Stimulated activated CD8-positive, alpha-beta memory T cell treated with anti-CD3 and anti-CD28 coated beads, Interleukin-12 subunit alpha, Interleukin-12 subunit beta, amount 100 ng/mL, for 1 hour (primary cell): ENCODE measurements at places on chromosomes 5 and 9.

DNA sequence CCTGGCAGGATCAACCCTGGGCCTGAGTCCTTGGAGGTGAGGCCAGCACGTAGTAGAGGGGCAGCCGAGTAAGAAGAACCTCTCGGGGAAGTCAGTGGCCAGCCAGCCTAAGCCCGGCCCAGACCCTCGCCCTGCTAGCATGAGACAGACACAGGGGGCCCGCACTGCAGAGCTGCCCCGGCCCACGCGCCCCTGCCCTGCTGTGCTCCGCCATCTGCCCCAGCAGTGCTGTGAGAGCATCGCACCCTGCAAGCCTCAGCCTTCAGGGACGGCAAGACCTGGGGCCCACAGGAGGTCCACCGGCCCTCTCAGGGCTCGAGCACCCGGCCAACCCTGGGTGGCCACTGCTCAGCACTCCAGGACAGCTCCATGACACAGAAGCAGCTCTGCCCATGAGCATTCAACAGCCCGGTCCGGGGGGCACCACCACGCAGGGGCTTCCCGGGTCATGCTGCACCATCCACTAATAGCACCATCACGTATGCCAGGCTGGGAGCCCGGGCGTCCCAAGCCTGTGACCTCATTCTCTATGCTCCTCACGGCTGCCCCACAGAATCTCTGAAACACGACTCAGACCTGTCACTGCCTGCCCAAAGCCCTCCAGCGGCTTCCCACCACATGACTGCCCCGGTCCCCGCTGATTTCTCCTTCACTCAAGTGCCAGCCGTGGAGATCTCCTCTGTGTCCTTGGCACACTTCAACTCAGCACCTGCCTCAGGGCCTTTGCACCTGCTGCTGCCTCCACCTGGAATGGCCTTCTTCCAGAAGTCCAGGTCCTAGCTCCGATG is 38.1 kb downstream of the ADAMTS2 start:
- no peak for DNase-seq

- no peak for DNase-seq
These were observed 421.8 kb downstream of the ACTL7B start for GRCh38 chr9:108434036-108434435.

DNA sequence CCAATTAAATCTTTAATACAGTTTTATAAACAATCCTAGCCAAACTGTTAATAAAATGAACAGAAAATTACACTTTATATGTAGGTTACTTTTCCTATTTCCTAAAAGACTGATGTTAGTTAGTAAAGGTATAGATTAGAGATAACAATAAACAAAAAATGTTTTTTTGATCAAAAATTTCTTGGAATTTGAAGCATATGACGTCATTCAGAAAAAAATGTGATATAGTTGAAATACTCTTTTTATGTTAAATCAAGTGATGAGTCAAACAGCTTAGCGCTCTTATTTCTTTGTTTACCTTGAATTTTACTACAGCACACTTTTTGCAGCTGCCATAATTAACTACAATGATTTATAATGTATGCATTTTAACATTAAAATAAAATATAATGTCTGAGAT is 195.8 kb downstream of the SLC12A2 start:
- no peak for DNase-seq

- no peak for DNase-seq
These were observed 998.1 kb downstream of the TLE1 start for GRCh38 chr9:80691229-80691628.

DNA sequence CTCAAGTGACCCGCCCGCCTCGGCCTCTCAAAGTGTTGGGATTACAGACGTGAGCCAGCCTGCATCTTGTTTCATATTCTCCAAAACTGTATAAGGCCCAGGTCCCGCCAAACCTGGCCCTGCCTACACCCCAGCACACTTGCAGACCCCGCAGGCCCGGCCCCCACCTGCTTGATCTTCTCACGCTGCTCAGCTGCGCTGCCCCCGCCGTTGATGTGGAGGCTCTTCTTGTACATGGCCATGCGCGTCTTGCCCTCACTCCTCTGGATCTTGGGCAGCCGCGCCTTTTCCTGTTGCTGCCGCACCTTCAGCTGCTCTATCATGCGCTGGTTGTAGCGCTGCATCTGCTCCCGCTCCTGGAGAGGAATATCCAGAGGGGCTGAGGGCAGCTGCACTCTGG is 49.0 kb upstream of the FBXW11 start:
- no peak for DNase-seq

DNA sequence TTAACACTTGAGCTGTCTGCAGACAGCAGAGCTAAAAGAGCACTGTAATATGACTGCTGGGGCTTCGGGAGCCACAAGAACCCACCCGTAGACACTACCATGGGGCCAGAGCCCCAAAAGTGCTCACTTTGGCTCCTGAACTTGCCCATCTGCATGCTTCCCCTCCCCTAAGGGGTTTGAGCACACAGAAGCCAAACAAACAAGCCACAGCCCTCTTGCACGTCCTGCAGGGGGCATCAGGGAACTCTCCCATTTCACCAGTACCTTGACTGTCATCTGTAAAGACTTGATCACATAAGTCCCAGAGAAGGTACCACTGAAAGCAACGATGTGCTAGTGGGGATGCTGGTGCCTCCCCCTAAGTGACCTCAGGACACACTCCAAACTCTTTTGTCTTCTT is 681.8 kb downstream of the SEMA5A start:
- DNase-seq = no peak

DNA sequence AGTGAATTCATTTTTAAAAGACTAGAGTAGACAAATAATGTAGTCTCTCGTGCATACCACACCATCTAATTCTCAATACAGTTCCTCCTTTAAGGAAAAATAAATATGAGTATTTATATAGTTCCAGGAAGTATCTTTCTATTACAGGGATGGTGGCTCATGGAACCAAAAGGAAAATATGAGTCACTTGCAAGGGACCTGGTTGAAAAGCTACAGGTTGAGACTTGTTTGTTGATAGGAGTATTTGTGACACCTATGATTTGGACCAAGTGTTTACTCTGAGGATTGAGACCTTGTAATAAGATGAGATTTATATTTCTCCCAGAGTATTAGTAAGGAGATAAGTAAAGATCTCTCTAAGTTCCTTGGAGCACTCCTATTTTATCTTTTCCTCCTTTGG is 67.4 kb downstream of the CDO1 start:
- DNase-seq = no peak

DNA sequence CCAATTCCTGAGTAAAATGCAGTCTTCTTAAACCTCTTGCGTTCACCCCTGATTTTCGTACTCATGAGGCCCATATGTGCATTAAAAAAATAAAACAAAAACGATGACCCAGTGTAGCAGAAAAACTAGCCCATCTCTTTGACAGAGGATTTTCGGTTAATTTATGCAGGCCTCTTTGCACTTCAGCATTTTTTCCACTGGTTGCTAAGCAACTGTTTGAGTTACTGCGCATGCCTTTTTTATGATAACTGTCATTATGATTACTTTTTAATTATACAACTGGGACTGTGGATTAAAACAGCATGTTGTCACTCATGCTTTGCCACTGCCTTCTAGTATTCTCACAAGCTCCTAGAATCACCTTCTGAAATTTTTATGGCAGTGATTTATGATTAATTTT is 165.0 kb downstream of the SMARCA2 start:
- no peak for DNase-seq

- DNase-seq = no peak
These were observed at the start of the genes BHMT2 and DMGDH for GRCh38 chr5:79069488-79070349. Gene BHMT2 (plus strand): TSS chr5:79069767. CDS start chr5:79069783, 16 bp downstream. Gene DMGDH (minus strand): TSS chr5:79069674. CDS start chr5:79069620, 54 bp downstream.

DNA sequence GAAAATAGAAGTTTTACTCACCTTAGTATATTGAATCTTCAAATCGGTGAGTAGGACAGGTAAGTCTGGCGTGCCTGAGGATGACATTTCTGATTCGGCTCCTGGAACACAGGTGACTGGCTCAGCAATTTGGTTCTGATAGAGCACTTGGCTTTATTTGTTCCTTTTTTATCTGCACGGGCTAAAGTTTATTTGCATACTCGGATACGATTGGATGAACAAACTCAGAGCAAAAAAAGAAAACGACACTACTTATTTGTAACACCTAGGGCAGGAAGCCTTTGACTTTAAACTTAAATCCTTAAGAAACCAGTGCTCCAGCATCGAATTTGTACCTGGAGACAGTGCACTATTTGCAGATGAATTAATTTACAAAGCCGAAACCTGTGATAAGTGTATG is at the start of gene ALDH1A1:
Gene ALDH1A1, minus strand, starts transcription at position 140 of the 400 bp plus-strand sequence. Its CDS starts 53 bp downstream, at position 87.
- no peak for DNase-seq

DNA sequence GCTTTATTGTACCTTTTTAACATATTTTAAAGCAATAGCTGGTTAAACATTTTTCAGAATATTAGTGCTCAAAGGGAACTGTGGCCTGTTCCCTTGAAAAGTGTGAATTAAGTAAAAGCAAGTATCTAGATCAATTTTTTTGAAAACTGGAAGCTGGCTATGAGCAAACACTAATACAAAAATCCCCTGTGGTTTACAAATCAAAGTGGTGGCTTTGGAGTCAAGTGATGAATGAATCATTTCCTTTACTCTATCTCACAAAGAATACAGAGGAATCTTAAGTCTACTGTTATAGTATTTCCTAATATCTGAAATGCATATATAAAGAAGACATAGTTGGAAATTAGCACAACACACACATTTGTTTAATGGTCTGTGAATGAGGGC is 212.4 kb upstream of the C9orf72 start:
- no peak for DNase-seq

GRCh38 chr9:125534971-125535701 is 171.9 kb downstream of the MAPKAP1 start:
- no peak for DNase-seq

DNA sequence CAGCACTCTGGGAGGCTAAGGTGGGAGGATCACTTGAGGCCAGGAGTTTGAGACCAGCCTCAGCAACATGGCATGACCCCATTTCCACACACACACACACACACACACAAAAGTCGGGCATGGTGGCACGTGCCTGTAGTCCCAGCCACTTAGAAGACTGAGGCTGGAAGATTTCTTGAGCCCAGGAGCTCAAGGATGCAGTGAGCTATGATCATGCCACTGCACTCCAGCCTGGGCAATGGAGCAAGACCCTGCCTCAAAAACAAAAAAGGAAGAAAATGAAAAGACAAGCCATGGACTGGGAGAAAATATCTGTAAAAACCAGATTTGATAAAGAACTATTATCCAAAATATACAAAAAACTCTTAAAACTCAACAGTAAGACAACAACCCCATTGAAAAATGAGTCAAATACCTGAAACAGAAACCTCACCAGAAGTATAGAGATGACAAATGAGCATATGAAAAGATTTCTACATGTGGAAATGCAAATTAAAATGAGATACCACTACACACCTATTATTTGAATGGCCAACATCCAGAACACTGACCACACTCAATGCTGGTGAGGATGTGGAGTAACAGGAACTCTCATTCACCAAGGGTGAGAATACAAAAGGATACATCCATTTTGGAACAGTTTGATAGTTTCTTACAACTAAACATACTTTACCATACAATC is 24.7 kb downstream of the DNAJA1 start:
- no peak for DNase-seq

DNA sequence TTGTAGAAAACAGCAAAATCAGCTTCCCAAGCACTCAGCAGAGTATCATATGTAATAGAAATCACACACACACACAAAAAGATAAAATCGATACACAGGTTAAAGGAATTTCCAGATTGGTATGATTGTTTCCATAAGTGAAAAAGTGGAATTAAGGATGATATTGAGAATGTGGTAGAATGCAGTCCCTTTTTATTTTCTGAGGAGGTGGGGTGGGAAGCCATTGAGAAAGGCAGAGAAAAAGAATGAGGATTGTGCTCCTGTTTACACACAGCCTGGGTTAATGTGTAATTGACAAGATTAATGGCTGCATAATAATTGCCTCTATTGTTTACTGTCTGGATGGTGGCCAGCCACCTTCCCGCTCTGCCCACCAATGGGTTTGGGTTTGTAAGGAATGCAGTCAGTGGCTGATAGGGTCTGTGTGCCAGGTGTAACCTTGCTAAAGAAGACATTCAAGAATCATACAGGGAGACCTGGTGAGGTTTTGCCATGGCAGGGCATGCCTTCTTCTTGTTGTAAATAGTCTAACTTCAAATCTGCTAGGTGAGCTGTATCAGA is 177.2 kb upstream of the MAP3K1 start:
- no peak for DNase-seq

DNA sequence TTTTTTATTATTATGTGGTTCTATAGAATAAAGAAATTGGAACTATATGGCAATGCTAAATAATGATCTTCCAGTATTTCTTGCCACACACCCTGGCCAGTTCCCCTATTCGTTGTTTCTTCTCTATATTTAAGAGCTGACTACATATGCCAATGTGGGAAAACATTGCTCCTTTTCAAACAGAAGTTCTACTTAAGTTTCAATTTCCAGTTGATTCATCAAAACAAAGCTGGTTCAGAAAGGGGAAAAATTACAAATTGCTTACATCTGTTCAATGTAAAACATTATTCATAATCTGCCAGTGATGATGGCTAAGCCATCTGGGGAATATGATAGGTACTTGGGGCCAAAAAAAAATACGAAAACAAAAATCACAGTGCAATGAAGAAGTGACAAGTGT is 76.9 kb downstream of the ST8SIA4 start:
- no peak for DNase-seq

DNA sequence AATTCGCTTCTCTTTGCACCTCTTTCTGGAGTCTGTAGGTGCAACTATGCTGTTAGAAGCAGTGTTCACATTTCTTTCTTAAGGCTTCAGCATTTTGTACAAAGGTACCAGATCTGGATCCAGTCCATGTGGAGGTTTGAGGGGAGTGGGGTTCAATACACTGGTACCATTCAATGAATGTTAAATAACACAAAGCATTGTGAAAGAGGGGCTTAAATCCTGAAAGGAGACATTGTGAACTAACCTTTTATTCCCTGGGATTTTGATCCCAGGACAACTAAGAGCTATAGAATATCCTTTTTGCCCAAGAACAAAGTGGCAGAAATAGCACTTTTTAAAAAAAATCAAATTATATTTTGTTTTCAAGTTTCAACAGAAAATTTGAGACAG is 107.7 kb upstream of the VCAN start:
- DNase-seq = no peak

GRCh38 chr5:35185518-35185917 is 44.8 kb downstream of the PRLR start:
- DNase-seq = no peak

GRCh38 chr5:34915856-34916192 is 313 bp downstream of the BRIX1 start:
- DNase-seq = no peak

DNA sequence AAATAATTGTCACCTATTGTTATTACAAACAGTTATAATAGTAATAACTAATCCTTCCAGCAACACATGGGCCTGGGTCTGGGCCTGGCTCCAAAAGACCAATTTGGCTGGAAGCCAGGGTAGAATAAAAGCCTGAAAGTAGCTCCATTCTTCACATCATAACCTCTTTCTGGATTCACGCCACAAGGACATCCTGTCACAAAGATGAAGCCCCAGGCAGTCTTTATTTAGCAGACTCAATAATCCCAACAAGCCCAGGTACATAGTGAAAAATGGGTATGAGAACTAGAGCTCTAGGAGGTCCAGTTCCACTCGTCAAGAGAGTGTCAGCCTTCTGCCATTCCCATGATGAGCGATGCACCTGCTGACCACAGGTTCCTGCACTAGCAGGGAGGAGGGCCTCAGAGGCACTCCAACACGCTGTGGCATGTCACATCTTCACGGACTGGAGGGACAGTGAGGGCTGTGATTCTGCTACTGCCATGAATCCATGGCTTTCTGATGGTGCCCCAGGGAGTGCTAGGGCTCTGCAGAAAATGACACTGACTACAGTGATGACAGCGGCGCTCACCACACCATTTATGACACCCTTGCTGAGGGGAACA is 124.9 kb downstream of the SPOCK1 start:
- no peak for DNase-seq
